Smooth muscle cell of the brain vasculature (primary cell): ENCODE measurements at places on chromosomes 3 and 15.

DNA sequence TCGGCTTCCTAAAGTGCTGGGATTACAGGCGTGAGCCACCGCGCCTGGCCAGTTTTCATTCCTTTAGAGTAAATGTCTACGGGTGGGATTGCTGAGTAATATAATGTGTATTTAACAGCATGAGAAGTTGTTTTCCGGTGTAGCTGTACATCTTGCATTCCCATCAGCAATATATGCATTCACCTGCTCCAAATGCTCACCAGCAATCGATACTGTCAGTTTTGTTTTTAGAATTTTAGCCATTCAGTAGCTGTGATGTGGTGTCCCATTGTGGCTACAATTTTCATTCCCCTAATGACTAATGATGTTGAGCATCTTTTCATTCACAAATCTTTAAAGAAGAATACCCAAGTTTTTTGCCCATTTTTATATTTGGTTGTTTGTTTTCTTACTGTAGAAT lies 134.8 kb upstream of the RGMA start:
- DNase-seq = no peak

DNA sequence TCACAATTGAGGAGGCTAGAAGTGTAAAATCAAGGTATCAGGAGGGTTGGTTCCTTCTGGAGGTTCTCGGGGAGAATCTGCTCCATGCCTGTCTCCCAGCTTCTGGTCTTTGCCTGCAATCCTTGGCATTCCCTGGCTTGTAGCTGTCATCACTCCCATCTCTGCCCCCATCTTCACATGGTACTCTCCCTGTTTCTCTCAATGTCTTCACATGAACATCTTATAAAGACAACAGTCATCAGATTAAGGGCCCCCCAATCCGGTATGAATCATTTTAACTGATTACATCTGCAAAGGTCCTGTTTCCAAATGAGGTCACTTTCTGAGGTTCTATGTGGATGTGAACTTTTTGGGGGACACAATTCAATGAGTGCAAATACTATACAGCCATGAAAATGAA lies 113.0 kb upstream of the GALNT15 start:
- DNase-seq = no peak

DNA sequence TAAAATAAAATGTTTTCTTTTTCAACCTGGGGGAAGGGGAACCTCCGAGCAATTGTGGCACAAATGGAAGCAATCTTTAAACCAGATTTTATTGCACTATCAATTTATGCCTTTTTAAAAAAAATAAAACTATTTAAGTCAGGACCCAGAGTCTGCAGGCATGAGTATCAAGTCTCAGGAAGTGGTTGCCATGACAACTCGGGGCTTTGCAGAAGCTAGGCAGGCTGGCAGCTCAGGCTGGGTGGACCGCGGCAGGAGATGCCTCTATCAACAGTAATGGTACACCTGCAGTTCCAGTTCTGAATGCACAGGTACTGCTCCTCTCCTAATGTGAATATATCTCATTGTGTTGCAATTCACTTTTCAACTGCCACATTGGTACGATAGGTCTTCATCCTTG lies 447.7 kb downstream of the GABRG3 start:
- DNase-seq = no peak

DNA sequence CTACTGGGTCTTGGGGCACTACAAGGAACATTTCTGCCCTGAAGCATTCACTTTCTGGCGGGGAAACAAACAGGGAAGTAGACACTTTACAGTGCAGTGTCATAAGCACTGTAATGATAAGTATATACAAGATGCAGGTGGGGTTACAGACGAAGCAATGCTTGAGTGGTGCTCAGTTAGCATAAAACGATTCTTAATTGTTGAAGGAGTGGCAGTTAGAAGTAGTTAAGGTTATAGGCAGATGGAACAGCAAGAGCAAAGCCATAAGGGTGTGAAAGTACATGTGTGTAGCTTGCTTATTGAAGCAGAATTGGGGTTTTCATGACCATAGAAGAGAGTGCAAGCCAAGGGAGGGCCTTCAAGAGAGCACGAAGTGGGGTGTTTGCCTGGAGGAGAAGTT lies 46.2 kb downstream of the SLC25A26 start:
- no peak for DNase-seq

- DNase-seq = no peak
These were observed 115.7 kb upstream of the P2RY1 start for GRCh38 chr3:152719264-152719663.

GRCh38 chr15:66763186-66764071 lies 61.4 kb downstream of the SMAD6 start:
- no peak for DNase-seq

GRCh38 chr3:39177708-39178332 lies 14.6 kb downstream of the XIRP1 start:
- DNase-seq = peak; percentile 82

DNA sequence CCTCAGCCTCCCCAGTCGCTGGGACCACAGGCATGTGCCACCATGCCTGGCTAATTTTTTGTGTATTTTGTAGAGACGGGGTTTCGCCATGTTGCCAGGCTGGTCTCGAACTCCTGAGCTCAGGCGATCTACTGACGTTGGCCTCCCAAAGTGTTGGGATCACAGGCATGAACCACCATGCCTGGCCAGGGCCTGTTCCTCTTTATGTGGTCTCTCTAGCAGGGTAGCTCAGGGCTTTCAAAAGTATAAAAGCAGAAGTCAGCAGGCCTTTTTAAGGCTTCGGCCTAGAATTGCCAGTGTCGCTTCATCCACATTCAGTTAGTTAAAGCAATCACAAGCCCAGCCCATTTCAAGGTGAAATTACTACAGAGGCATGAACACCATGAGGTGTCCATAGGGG lies 7.6 kb downstream of the VHL start:
- DNase-seq = no peak

DNA sequence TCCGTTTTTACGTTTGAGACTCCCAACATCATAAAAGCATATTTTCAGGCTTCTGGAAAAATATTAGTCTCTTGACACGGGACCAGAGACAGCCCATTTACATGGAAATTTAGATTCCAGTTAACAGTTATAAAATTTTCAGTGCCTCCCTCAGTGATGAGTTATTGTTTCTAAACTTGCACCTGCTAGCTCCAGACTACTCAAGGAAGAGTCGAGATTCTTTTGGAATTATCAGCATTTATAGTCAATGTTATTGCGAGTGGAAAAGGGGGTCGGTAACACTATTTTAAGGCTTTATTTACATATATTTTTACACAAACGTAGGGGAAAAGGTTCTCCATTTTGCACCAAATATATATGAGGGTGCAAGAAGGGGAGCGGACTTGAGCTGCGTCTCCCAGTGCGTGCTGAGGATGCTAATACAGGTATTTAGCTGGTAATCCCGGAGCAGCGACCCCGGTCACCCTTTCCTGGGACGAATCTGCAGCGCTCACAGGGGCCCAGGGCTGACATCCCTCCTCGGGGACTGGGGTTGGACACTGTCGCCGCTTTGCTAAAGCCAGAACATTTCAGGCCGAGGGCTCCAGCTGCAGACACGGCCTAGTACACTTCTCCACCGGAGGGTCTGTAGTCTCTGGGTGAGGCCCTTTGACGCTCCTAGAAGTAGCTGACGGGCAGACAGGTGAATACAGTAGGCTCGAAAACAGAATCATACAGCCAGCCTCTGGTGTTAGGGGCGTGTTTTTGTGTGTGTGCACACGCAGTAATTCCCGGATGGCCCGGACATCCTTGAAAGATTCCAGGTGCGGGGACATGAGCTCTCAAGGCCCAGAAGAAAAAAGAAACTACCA lies 729 bp upstream of the ZBTB11 start:
- DNase-seq = no peak

DNA sequence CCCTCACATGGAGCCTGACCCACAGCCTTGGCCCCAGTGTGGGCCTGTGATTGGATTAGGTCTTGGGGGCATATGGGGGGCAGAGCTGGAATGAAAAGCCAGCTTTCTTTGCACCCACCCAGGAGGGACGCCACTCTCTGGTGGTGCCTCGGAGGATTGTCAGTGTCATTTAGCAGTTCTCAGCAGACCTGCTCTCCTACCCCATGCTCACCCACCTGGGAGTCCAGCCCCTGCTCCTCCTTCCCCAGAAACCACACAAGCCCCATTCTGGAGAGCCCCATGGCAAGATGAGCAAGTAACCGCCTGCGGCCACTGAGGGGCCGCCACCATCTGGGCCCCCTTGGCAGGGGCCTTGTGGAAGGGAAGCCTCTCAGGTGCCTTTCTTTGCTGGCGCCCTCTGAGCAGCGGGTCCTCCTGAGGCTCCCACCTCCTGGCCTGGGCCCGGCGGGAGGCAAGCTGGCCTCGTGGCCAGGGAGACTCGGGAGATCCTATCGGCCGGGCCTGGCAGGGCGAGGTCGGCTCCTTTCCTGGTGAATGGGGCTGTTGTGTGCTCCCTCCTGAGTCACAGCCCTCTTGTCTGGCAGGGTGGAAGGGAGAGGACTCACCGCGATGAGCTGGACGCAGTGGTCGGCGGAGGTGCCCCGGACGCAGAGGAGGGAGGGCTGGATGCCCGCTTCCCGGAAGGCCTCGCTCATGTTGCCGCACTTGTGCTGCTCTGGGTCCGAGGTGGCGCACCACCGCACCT lies 2.3 kb downstream of the MELTF start:
- no peak for DNase-seq

GRCh38 chr3:171956181-171956683 lies 83.1 kb upstream of the FNDC3B start:
- DNase-seq = no peak

- DNase-seq = no peak
These were observed 55.9 kb upstream of the BCL6 start for GRCh38 chr3:187801152-187801551.

GRCh38 chr3:189727898-189728297 lies 96.7 kb downstream of the TP63 start:
- DNase-seq = no peak

DNA sequence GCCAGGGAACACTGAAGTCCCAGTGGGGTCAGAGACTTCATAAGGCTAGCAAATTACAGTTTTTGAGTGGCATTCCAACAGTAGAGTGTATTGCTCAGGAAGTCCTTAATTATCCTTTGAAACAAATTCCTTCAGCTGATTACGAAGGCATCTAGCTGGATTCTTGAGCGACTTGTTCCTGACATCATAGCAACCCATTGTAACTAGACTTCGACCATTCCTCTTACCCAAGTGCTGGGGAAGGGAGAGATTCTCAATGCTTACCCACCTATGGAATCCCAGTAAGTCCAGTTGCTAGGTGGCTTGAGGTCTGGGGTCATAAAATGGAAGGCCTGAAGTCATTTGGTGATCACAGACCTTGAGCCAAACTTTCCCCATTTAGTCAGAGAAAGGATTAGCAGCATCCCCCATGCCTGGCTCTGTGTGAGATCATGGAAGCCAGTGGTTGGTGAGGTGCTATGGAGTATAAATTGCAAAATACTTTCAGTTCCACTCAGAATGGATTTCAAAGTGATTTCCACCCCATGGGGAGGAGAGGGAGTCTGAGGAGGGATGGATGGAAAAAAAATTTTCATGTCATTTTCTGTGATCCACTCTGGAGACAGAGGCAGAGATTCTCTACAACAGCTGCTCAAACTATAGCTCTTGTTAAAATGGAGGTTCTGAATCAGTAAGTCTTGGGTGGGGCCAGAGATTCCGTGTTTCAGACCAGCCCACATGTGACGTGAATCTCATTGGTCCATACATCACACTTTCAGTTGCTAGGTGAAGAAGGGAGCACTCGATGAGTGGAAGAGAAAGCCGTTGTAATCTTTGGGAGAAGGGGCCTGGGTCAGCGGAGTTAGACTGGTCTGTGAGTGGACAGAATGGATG lies 45.7 kb downstream of the CD86 start:
- no peak for DNase-seq

DNA sequence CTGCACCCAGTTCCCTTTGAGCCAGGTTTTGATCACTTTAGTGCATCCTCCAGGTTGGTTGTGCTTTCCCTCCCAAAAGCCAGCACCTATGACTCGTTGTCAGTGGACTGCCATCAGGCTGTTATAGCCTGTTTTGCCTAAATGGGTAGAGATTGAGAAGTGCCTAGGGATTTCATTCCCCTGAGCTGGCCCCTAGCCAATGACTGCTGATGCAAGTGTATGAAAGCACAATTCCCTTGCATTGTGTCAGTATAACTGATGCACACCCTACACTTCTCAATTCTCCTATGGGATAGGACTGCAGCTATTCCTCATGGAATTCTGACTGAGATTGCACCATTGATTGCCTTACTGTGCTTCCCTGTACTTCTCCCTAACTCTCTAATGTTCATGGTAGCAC lies 102.1 kb upstream of the ARPP21 start:
- no peak for DNase-seq

DNA sequence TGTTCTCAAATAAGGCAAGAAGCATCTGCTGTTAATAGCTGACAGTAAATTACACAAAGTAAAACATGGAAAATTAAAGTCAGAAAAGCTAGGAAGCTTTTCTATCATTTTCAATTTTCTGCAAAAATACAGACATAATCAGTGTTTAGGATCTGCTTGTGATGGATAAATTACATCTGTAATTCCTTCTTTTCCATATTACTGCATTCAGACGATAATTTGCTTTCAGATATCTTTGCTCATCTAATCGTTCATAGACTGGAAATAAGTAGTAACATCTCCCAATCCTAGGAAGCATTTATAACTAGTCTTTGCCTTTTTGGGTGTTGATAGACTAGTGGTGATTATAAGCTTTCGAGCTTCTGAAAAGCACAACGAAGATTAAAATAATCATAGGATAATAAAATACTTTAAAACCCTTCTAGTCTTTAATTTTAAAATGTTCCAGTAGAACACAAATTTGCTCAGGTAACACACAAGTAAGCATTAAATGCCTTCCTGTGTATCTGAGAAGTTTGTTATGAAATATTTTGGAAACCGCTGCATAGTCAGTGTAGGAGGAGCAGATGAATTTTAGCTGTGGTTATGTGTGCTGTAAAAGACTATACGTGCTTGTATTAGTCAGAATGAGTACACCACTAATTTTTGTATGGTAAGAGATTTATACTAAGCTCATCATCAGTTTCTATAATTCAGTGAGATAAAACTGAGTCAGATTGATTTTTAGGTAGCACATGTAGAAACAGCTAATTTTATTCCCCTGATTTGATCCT lies 41.0 kb downstream of the MBNL1 start:
- no peak for DNase-seq

DNA sequence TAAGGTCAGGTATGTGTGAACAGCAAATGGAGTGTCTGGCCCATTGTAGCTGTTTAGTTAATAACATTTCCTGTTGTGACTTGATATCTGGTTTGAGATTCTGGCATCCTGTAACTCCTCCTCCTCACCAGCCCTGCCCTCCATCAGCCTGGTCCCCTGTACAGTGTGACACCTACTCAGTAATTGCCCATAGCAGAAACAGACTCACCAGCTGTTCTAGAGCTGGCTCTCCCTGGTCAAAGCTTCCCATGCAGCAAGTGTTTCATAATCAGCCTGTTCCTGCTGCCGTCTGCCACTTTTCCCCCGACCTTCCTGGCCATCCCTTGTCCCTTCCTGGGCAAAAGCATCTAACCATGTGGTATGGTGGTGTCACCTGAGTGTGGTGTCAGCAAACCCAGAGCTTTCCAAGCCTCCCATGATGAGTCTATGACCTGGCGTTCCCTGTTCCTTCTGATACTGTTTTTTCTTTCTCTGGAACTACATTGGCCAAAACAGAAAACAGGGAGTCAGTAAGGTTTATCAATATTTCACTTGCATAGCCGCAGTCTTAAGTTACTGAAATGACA lies 55.4 kb downstream of the B3GALNT1 start:
- DNase-seq = no peak

GRCh38 chr3:63228677-63229076 lies 49.4 kb upstream of the SYNPR start:
- no peak for DNase-seq
